ENCODE measurements at places on chromosomes 1 and 21.

- no peak for DNase-seq
Measured at GRCh38 chr1:42450061-42450460, 5.8 kb downstream of the ZMYND12 start.

DNA sequence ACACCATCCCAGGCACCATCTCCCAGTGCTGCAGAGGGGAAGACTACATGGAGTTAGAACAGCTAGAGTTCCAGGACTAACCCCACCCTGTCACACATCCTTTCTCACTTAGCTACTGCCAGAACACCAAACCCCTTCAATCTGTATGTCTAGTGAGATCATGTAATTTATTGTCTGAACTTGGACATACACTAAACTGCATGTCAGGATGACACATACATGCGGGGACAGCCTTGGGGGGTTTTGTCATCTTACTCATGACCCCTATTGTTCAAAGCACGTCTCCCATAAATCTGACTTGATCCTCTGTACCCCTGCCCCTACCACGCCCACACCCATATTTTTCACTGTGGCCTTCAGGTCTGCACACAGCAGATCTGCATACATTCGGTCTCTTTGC, 71.3 kb downstream of the GABPA start:
- DNase-seq = no peak

DNA sequence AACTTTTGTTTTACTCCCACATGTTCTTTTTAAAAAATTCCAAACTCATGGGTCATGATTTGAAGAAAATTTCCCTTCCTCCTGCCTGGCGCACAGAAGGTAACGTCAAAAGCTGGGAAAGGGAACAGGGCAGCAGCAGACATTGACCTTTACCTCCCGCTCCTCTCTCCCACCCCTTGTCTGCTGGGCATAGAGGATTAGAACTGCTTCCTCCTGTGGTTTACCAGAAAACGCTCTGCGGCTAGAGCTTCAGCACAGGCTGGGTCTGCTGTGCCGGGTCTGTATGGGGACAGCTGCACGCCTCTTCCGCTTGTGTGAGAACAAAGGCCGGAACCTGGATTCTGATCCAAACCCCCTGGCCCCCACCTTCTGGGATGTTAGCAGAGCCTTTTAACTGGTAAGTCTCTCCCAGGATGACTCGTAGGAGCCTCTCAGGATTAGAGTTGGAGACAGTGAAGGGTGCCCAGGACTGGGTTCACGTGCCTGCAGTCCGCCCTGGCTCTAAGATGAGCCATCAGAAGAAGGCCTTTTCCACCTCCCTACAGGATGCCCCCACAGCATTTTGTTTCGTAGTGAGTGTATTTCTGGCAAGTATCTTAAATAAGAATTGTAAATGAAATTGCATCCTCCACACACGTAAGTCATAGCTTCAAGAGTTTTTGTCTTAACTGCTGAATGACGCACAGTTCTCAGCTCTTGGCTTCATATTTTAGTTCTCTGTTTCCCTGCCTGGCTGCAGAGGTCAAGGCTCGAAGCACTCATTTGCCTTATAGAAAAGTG, 5.2 kb downstream of the H6PD start:
- DNase-seq = no peak

- no peak for DNase-seq
Measured at GRCh38 chr1:96361961-96362360, 359.6 kb upstream of the PTBP2 start.

DNA sequence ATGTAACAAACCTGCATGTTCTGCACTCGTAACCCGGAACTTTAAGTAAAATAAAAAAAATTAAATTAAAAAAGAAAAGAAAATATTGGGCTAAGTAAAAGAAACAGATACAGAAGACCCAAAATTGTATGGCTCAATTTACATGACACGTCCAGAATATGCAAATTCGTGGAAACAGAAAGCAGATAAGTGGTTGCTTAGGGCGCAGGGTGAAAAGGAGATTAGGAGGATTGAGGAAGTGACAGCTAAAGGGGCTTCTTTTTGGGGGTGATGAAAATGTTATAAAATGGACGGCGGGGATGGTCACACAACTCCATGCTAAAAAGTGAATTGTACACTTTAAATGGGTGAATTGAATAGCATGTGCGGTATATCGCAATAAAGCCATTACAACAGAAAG, 27.4 kb upstream of the ZBTB21 start:
- DNase-seq = no peak

GRCh38 chr1:21152423-21153100, 24.1 kb downstream of the EIF4G3 start:
- no peak for DNase-seq
